ENCODE measurements at places on chromosomes 13 and 19.

DNA sequence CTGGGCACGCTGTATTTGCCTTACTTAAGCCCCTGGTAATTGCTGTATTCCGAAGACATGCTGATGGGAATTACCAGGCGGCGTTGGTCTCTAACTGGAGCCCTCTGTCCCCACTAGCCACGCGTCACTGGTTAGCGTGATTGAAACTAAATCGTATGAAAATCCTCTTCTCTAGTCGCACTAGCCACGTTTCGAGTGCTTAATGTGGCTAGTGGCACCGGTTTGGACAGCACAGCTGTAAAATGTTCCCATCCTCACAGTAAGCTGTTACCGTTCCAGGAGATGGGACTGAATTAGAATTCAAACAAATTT lies 676 bp downstream of the BRCA2 start:
- DNase-seq, result peak; percentile 77

- no peak for DNase-seq
These were observed 184.0 kb downstream of the KDM4B start for GRCh38 chr19:5152767-5153532.

DNA sequence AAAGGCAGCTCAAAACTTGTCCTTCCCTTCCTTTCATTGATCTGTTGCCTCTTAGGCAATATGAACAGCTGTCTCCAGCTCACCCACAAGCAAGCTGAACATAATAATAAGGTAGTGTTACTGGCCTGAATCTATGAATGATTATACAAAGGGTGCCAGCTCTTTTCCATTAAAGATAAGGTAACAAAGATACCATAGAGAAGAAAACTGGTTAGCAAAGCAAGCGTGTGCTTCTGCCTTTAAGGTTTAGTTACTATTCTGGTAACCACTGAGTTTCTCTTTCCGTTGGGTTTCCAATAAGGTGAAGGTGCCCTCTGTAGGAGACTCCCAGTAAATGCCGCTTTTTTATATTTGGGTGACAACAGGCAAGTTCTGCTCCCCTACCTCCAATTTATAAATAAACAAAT lies 12.1 kb upstream of the DACH1 start:
- DNase-seq, result peak; percentile 11

GRCh38 chr13:28056970-28057712 lies 43.2 kb downstream of the FLT3 start:
- no peak for DNase-seq

DNA sequence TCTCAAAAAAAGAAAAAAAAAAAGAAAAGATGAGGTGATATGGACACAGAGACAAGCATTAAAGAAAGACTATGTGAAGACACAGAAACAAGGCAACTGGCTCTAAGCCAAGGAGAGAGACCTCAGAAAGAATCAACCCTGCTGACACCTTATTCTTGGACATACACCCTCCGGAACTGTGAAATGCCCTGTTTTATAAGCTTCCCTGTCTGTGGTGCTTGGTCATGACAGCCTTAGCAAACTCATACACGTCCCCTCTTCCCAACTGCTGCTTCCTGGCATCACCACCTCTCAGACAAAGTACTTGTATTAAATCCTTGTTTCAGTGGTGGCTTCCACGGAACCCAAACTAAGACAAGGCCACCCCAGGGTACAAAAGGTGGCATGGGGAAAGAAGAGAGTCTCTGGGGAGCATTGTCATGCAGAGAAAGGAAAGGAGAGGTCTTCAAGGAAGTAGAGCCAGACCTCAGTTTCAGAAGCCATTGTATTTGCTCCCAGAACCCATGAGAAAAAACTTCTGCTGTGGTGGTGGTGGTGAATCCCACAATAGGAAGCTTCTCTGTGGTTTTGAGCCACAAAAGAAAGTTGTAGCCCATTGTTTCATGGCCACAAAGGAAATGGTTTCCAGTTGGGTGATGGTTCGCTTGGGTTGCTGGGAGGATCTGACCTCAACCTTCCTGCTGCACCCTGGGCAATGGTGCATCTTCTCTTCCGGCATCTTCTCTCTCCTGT lies 16.3 kb upstream of the TSPAN16 start:
- no peak for DNase-seq

GRCh38 chr19:5542665-5543064 lies 25.1 kb downstream of the TINCR start:
- no peak for DNase-seq

DNA sequence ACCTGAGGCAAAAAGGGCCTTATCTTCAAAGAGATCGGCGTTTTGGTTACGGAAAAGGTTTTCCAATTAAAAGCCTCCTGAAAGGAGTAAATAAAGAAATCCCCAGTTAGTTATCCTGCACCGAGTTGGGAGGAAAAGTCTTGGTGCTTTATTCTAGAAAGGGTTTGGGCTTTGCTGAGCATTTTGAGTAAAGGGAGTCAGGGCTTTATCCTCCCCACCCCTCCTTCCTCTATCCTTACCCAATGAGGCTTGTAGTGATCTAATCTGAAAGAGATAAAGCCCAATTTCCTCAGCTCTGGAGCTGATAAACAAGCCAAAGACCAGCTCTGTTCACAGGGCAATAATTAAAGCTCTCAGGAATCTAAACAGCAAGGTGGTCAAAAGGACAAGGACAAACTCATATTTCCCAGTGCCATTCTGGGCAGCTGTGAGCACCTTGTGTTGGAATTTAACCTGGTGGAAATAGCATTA lies 188.9 kb upstream of the TSC22D1 start:
- no peak for DNase-seq

DNA sequence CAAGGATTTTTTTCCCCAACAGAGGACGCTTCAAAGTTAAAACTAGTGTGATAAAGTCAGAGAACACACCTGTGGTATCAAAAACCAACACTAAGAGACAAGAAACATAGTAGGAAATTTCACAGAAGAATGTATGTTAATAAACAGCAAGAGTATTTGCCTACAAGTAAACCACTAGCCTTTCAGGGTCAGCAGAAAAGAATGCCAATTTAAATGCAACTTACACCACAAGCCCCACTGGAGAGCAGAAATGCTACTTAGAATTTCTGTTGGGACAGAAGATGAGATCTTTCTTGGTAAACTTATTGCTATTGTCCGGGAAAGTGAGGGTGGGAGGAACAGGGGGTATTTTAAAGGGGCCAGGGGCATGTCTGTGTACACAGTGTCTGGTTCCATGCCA lies 68.6 kb downstream of the STK24 start:
- DNase-seq, result no peak

GRCh38 chr19:5451494-5451893 lies 3.7 kb upstream of the ZNRF4 start:
- no peak for DNase-seq

DNA sequence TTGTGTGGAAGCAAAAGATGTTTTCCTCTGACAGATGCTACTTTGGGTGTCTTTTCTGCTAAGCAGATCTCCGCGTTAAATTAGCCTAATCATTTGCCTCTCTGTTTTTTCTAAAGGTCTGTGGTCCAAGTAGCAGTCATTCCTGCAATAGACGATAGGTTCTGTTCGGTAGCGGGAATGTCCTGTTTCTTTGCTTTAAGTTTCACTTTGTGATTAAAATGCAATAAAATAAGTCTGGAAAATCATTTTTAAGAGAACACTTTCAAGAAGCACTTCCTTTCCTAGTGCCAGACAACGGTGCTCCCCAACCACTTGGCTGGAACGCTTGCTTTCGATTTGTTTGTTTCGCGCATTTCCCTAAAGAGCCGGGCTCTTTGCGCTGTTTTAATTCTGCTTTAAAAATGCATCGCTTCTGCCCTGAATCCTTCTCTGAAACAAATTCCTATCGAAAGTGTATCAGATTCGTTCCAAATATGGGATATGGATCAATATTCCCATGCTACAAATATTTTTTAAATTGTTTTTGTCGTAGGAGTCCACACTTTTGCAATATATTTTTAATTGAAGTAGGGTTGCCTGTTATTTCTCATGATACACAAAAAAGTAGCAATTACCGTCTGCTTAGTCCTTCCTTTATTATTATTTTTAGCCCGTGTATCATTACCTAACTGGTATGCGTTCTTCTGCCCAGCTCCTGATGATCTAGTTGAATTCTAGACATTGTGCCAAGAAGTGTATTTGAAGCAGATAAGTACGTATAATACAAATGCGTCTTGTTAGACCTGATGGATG lies 14.2 kb downstream of the ZIC2 start:
- no peak for DNase-seq

- DNase-seq, result no peak
These were observed 6.2 kb downstream of the NPHS1 start for GRCh38 chr19:35846038-35846668.

DNA sequence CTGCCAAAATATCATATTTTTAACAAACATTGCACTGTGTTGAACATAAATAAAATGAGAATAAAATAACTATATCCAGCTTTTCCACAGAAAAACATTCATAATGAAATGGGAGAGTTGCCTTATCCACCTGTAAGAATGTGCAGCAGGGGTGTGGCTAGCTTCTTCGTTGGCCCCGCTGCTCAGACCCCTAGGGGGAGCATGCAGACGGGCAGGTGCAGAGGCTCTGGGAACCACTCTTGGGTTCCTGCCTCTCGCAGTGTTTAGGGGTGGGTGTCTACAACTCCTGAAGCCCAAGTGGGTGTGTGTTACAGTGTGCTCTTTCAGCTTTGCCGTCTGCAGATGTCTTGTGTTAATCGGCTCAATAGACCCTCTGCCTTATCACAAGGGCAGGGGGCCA lies 121.7 kb downstream of the SLITRK5 start:
- DNase-seq, result no peak

DNA sequence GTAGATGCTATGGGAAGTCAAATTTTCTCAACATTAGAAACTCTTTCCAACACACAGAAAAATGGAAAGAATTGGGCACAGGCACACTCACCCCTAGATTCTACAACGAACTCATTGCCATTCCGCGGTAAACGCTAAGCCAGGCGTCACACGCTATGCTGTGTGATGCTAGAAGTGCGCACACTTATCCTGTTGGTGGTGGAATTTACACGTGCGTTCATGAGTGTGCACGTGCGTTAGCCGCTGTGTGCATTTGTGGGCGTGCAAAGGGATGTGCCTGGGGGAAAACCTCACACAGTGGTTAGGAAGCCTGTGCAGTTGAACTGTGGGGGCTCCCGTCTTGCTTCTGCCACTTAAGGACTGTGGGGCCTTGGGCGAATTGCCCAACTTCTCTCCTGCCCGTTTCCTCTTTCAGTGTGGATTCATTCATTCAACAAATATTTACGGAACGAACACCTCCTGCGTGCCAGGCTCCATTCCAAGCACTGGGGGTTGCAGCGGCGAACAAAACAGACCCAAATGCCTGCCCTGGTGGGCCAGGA lies 7.7 kb downstream of the NFILZ start:
- no peak for DNase-seq

DNA sequence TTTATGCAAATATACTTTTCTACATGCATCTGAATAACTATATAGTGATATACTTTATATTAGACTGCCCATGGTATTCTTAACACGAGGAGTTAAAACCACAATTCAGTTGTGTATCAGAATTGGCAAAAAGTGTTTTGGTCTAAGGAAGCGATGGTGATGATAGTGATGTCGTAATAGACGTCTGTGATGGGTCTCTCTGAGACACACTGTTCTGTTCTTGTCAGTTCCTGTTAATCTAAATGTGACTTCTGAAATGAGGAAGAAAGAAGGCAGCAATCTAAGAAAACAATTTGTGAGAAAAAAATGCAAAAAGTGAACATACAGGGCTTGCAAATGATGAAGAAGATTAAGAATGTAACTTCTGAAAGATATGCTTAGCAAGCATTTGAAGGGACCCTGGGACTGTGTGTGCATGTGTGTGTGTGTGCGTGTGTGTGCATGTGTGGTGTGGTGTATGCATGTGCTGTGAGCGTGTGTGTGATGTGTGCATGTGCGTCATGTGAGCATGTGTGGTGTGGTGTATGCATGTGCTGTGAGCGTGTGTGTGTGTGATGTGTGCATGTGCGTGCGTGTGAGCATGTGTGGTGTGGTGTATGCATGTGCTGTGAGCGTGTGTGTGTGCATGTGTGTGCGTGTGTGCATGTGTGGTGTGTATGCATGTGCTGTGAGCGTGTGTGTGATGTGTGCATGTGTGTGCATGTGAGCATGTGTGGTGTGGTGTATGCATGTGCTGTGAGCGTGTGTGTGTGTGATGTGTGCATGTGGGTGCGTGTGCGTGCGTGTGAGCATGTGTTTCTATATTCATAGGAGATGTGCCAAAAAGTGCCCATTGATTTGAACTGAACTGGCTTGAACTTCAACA lies 131.8 kb downstream of the IRS2 start:
- no peak for DNase-seq

DNA sequence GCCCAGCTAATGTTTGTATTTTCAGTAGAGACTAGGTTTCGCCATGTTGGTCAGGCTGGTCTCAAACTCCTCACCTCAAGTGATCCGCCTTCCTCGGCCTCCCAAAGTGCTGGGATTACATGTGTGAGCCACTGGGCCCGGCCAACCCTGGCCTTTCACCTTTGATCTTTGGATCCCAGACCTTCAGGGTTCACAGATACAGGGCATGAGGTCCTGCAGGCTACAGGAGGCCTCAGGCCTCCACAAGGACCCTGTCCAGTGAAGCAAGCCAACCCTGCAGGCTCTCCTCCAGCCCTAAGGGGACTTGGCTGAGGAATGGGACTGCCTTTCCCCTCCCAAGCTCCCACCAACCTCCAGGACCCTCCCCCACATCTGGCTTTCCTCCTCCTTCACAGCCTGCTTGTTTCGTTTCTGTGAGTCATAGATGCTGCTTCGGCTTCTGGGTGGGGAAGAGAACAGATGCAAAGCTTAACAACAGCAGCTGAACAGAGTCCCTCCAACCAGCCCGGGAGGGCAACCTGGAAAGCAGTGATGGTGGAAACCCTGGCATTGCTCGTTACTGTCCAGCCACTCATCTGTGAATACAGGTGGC lies 11.8 kb downstream of the ARHGEF18 start:
- DNase-seq, result no peak
